Fibroblast of skin of left quadriceps (primary cell): ENCODE measurements at places on chromosomes 4 and X.

DNA sequence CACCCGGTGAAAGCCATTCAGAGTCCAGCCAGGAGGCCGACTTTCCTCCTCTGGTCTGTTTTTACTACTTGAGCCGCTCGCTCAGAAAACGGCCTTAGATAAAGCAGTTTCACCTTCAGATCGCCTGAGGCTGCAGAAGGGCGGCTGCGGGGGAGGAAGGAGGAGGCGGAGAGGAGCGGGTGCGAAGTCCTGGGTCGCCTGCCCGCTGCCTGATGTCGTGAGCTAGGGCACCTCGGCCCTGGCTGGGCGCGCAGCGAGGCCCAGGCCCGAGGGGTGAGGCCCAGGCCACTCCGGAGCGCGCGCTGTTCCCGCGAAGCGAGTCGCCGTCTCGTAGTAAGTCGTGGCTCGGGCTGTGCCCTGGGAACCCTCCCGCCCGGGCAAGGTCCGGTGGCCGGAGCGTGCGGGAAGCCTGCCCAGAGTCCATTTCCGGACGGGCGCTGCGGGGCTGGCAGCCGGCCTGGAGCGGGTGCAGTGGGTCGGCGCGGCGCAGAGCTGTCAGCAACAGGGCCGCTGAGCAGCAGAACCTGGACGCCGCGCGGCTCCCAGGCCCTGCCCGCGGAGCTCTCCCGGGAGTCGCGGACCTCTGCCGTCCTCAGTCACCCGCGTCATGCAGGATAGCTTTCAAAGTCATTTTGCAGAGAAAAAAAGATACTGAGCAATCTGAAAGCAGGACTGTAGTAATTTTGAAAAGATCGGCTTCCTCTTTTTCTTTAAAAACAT lies 18.6 kb downstream of the TRIM2 start:
- DNase-seq: no peak

- DNase-seq: peak; percentile 20
These were observed 315.8 kb downstream of the STIM2 start for GRCh38 chr4:27176400-27176799.

DNA sequence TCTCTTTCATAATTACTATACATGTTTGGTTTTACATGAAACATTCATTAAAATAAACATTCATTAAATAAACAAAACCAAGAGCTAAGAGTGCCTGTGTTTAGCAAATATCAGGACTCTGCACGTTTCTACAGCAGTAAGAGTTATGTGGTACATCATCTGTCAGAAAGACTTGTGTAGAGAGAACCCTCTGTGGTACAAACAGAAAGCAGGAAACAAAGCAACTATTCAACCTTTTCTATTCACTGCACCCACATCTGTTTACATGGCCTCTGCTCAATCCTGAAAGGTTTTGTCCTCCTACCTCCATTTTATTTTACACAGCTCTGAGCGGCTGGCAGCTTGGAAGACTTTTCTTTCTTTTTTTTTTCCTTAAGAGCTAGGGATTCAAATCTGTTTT lies 90.7 kb upstream of the PCDH18 start:
- no peak for DNase-seq

DNA sequence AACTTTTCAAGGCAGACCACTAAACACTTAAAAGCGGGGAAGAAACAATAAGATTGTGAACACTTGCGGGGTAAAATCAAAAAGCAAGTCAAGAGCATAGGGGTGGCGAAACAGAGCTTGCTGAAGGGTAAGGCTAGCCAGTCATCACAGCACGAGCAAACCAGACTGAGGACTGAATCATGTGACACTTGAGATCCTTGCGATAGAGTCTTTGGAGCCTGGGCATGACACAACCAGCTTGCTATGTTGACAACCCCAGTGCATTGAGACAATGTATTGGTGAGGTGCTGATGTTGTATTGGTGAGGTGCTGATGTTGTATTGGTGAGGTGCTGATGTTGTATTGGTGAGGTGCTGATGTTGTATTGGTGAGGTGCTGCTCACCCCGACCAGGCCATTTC lies 72.3 kb downstream of the SLIT2 start:
- no peak for DNase-seq

DNA sequence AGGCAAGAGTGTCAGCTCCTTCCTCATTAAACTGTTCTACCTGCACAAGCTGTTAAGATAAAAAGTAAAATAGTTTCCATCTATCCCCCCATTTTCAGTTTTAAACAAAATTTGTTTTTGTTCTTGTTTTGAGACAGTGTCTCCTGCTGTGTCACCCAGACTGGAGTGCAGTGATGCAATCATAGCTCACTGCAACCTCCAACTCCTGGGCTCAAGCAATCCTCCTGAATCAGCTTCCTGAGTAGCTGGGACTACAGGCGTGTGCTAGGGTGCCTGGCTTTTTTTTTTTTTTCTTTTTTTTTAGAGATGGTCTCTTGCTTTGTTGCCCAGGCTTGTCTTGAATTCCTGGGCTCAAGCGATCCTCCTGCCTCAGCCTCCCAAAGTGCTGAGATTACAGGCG lies 105.4 kb downstream of the HS6ST2 start:
- no peak for DNase-seq

- DNase-seq: no peak
These were observed 37.6 kb downstream of the FGFRL1 start for GRCh38 chr4:1048773-1049590.

DNA sequence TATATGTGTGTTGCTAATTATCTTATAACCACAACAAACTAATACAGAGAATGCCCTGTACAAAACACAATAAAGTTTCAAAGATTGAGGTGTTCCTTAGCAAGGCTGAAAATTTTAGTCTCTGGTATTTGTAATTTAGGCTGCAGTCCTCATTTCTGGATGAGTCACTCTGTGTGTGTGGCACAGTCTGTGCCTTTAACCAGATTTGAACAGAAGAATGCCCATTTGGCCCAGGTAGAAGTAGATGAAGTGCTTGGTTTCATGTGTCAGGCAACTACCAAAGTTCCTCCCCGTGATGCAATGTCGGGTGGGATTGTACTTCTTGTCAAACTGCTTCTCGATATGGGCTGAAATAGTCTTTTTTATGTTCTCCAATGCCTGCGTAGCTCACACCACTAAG lies 91.6 kb upstream of the H2AZ1 start:
- no peak for DNase-seq

GRCh38 chr4:14157262-14157661 lies 529.7 kb upstream of the BOD1L1 start:
- DNase-seq: no peak

GRCh38 chr4:68175562-68176155 lies 46.0 kb upstream of the TMPRSS11F start:
- DNase-seq: peak; percentile 29

GRCh38 chr4:127622921-127623796 lies 9.6 kb upstream of the INTU start:
- DNase-seq: no peak

DNA sequence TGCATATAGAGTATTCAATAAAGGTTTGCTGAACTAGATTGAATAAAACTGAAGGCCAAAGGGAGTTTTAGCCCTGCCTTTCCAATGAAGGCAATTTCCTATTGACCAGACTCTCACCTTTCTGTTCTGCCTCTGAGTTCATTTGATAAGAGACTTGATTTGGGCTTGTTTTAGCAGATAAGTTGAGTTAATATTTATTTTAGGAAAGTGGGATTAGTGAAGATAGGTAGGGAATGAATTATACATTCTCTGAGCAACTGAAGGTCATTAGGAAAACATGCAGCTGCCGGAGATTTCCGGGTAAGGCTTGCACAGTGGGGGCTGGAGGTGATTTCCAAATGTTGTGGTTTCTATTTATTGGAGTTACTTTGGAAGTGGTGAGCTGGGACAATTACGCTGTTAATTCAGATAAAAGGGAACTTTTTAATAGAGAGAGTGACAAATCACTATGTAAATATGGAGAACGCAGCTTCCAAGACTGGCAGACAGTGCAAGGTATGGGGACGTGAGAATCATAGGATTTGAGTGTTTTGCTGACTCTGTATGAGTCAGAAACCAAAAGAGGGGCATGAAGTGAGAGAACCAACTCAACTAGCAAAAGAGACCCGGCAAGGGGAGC lies 553.6 kb upstream of the BOD1L1 start:
- no peak for DNase-seq

DNA sequence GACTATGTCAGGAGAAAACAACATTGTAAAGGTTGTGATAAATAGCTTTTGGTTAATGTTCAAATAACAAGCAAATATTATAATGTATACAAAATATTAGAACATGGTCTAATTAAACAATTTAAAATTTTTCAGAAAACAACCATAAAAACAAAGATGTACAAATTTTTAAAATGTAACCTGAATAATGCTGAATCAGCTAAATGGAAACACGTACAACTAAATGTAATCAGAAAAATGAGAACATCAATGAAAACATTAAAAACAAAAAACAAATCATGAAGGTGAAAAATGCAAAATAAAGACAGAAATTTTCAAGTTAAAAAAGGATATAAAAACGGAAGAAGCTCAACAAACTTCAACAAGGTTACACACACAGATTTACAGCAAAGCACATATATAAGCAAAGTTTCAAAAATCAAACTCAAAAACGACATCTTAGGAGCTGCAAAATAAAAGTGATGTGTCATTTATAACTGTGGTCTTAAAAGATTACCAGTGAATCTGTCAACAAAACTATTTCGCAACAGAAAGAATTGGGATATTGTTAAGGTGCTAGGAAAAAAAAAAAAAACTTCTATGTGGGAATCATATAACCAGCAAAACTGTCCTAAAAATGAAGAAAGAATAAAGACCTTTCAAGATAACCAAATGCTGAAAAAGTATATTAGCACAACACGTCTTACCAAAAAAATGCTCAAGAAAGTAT lies 31.8 kb downstream of the ZNF732 start:
- DNase-seq: no peak

DNA sequence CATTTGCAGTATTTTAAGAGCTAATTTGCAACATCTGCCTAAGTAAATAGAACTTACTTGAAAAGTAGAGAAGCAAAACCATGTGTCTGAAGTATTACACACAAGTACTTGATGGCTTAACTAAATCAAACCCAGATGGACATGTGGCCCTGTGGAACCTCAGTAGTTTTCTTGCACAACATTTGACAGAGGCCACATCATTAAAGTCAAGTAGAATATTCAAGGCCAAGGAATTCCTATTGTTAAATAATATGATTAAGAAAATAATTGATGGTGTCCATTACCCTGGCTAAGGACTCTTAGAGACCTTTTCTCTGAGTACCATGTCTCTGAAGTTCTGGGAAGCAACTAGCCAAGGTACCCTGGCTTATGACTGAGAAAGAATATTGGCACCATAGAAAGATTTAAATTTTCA lies 135.4 kb upstream of the OTUD4 start:
- peak; percentile 96 for DNase-seq

GRCh38 chr4:53089936-53090729 lies 228.0 kb downstream of the RASL11B start:
- DNase-seq: peak; percentile 56

DNA sequence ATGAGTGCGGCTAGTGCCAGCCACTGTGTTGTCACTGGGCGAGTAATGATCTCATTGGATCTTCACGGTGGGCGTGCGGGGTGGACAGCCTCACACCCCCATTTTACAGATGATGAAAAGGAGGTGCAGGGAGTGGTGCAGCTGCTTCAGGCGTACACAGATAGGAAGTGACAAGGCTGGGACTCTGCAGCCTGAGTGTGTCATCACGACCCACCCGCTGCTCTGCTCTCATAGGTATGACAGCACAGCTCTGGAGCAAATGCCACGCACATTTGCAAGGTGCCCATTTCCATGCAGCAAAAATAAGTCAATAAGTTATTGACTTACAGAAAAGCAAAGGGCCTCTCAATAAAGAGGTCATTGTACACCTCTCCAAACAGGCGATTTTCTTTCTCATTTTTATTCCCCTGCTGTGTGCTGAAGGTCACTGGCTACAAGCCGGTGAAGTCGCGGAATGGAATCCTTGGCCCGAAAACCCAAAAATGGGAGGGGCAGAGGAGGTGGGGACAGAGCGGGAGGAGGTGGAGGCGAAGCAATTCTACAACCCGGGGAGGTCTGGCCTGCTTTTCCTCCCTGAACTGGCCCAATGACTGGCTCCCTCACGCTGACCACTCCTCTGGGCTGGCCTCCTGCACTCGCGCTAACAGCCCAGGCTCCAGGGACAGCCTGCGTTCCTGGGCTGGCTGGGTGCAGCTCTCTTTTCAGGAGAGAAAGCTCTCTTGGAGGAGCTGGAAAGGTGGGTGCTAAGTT lies at the start of gene SOD3:
Gene SOD3, plus strand, starts transcription at position 658 of the 750 bp plus-strand sequence. CDS start 3,949 bp downstream, outside the sequence.
- DNase-seq: no peak

- no peak for DNase-seq
These were observed 252.7 kb upstream of the JADE1 start for GRCh38 chr4:128556756-128557155.

GRCh38 chr4:96260064-96260682 lies 420.3 kb downstream of the PDHA2 start:
- DNase-seq: no peak

DNA sequence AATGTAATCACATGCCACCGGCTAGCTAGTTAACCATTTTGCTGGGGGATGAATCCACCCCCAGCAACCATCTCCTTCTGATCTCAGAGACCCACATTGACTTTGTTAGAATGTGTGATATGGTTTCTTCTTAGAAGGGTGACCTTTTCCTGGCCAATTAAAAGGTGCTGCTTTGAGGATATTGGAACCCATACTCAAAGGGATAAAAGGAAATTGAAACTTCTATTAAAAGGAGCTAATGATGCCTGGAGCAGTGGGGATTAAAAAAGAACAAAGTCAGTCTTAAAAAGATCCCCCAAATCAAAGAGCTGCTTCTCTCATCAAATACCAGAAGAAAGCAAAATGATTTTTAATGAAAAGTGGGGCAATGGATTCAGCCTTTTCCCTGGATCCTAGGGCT lies 214.1 kb downstream of the SHROOM3 start:
- no peak for DNase-seq

DNA sequence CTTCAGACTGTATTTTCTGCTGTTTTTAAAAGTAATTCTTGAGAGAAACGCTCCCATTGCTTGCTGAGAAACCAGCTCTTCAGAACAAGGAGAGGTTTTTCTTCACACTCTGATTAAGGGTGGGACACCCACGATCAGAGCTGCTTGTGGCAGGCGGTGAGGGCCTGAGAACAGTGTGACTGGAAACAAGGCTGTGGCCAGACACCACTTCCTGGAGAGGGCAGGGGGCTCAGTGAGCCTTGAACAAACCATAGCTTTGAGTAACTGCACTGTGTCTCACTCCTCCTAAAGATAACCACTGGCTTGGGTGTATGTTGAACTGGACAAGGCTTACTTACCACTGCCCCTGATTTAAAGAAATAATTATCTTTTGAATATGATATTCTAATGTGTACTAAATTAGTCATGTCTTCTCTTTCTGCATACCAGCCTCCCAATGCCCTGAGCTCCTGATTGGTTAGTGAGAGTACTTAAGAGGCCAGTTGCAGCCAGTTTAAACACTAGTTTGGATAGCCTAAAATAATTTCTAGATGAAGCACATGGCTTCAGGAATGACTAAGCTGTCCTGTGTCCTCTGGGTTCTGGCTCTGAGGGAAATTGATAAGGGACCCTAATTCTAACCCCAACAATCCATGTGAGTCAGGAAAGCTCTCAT lies 3.7 kb upstream of the GPR82 start:
- no peak for DNase-seq

GRCh38 chr4:75555294-75556164 lies at the start of gene ODAPH:
ODAPH (plus strand) TSS chr4:75556066; CDS start chr4:75556083, 17 bp downstream.
- DNase-seq: peak; percentile 16

GRCh38 chrX:129717892-129718291 lies 20.9 kb upstream of the XPNPEP2 start:
- peak; percentile 37 for DNase-seq

GRCh38 chr4:77152421-77152820 lies 4.6 kb upstream of the CCNG2 start:
- DNase-seq: no peak
